Skin of body (tissue), 3 donors: ENCODE measurements at places on chromosomes 1 and 21. TPM values are rescaled to one million over a fixed set of nuclear protein-coding genes. Genes with fewer than 3 reads are reported as not detected.

The SLC25A34 gene
- 0.49 TPM for total RNA-seq

The CTTNBP2NL gene
- total RNA-seq: 16.7 TPM

The TLR5 gene
- total RNA-seq: 5.5 TPM

The ADAMTS5 gene
- 18.2 TPM for total RNA-seq

The TINAGL1 gene
- 28.6 TPM for total RNA-seq

GRCh38 chr1:45640293-45640692 lies 16.4 kb upstream of the CCDC17 start:
- DNase-seq: no peak

DNA sequence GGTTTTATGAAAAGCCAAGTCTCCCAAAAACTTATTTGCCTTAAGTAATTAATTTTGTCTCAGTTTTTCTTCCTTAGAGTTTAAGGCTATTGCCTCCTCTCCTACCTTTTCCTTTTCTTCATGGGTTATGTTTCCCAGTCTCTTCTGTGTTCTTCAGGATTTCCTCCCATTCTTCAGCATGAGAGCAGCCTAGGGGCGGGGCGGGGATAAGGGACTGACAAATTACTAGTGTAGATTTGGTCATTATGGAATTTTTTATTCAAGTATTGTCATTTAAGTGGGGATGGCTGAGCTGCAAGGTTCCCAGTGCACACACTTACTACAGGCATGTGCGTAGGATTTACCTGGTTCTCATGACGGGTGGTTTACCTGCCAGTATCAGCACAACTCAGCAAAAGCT lies 35.2 kb upstream of the PIGV start:
- no peak for DNase-seq

DNA sequence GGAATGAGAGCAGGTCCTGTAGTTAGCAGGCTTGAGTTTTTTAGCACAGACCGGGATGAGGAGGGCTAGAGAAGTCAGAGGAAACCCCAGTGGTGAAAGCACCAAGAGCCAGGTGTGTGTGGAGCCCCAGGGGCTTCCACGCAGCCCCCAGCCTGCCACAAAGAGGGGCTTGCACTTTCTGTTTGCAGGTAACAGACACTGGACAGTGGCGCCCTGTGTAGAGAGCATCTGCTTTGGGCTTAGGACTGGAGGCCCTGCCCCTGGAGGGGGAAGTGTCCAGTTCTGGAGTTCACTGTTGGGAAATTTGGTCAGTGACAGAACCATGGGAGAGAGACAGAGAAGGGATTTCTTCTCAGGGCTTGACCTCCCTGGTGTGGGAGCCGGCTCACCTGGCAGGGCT lies 19.5 kb downstream of the AGT start:
- DNase-seq: no peak

DNA sequence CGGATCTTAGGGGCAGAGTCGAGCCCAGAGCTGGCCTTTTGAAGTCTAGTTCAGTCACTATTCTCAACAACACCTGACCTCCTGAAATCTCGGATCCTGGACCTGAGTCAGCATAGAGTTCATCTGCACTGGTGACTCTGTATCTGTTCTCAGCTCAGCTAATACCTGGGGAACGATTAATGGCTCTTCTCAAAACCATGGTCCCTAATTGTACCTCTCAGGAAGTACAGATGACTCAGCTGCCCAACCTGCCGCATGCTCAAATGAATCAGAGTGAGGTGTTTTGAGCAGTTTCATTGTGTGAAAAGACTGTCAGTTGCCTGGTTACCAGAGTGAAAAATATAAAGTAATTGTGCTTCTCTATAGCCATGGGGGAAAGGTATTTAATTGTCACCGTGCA lies 89.2 kb downstream of the SLC35F3 start:
- no peak for DNase-seq

- no peak for DNase-seq
These were observed 2.1 kb upstream of the IPP start for GRCh38 chr1:45752441-45753052.

- DNase-seq: no peak
These were observed 23.1 kb downstream of the DYRK3 start for GRCh38 chr1:206658264-206658980.

GRCh38 chr1:105684714-105685113 lies 1371.8 kb upstream of the PRMT6 start:
- no peak for DNase-seq

DNA sequence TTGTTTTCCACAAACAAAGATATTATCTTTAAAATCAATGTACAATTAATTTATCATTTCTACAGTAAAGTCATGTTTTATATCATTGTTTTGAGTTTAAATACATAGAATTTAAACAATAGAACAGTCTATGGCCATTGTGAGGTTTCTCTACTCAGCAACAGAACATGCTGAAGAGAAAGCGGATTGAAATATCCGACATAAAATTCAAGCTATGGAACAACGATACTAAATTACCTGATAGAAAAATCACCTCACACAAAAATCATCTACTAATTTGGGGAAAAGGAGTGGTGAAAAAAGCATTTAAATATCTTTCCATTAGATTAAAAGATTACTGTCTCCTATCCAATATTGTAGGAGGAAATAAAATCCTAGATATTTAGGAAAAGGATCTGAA lies 12.6 kb downstream of the CDKN2C start:
- DNase-seq: no peak

DNA sequence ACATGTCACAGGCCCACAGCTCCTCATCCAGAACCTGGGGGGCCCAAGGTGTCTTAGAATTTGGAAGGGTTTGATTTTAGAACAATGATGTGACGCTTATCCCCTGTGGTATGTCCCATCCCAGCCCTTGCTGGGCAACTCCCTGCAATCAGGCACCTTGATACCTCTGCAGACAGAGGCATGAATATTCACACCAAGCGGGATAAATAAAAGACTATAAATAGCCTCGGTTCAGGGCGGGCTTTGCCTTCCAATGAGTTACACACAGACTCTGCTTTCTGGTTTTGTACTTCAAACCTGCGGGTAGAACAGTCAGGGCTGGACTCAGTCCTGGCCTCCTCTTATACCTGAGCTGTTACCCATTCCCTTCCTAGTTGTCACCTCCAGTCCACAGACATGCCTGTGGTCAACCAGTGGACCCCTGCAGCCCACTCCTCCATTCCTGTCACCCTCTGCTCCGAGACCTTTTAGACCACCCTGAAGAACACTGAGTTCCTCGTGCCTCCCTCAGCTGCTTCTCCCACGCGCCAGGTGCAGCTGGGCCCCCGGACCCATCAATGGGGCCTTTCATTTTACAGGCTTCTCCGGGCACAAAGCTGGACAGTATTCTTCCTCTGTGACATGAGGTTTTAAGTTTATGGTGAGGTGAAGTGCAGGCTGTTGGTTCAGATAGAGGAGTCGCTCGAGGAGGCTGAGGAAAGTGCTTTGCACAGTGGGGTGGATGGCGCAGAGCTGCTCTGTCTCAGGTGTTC lies 120.1 kb upstream of the TNR start:
- DNase-seq: no peak

- no peak for DNase-seq
These were observed 4.3 kb upstream of the CELA2A start for GRCh38 chr1:15452216-15452615.

DNA sequence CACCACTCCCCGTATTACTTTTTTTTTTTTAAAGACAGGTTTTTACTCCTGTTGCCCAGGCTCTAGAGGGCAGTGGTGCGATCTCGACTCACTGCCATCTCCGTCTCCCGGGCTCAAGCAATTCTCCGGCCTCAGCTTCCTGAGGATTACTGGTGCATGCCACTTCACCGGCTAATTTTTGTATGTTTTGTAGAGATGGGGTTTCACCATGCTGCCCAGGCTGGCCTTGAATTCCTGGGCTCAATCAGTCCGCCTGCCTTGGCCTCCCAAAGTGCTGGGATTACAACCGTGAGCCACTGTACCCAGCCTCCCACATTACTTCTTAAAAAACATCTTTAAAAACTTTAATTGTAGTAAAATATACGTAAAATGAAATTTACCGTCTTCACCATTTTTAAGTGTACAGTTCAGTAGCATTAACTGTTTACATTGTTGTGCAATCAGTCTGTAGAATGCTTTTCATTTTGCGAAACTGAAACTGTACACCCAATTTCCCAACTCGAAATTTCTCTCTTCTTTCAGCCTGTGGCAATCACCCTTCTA lies 77.0 kb downstream of the ZMYM4 start:
- DNase-seq: no peak

DNA sequence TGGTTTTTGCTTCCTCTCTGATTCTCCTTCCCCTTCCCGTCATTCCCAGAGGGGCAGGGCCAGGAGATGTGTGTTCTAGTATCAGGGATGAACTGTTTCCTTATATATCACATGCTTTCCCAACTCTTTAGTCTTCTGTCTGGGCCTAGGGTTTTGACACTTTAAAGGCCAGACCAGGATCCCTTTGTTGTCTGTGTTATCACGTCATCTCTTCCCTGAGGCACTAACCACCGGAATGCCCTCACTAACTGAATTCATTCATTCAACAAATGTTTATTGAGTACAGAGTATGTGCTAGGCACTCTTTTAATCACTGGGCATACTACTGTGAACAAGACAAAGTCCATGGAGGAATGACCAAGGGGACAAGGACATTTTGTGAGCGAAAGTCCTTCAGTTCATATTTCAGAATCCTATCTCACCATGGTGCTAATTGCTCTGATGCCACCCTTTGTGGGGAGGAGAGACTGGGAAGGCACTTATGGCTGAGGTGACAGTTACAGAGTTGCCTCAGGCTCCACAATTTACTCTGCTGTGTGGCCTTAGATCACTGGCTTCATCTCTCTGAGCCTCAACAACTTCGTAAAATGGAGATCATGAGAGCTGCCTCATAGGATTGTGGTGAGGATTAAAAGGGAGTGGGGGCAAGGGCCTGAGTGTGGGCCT lies 12.0 kb upstream of the ZNF362 start:
- no peak for DNase-seq

DNA sequence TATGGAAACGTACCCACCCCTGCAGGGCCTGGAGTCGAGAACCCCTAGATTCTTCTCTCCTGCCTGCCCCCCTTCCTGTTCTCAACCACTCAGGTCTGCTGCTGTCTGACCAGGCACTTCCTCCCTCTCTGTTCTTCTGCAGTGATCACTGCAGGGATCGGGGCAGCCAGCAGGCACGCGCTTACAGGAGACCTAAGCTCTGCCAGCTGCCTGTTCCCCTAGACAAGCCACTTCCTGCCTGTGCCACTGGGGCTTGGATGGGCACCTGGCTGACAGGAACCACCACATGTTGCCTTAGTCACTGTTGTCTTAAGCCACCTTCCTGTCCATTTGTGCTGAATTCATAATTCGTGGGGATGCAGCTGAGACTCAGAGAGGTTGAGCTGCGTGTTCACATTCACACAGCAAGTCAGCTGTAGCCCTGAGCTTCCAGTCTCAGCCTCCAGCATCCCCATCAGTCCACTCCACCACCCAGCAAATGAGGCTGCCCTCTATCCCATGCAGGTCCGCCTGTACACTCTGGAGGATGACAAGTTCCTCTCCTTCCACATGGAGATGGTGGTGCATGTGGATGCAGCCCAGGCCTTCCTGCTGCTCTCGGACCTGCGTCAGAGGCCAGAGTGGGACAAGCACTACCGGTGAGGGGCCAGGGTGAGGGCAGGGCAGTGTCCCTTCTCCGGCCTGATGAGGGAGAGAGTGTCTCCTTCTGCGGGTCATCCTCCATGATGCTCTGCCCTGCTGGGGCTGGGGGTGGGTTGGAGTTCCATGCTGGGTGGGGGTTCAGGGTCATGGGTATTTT lies 18.6 kb downstream of the FAM151A start:
- DNase-seq: no peak

DNA sequence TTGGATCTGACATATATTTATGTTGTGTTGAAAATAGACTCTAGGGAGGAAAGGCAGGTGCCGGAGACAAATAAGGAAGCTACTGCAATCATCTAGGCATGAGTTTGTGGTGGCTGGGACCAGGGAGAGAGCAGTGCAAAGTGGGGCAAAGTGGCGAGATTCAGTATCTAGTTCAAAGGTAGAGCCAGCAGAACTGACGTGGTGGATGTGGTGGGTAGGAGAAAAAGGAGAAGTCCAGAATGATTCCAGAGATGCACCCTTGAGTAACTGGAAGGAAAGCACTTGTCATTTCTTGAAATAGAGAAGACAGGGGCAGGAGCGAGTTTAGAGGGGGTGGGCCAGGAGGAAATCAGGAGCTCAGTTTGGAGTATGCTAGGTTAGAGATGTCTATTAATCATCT lies 275.2 kb downstream of the KAZN start:
- no peak for DNase-seq

DNA sequence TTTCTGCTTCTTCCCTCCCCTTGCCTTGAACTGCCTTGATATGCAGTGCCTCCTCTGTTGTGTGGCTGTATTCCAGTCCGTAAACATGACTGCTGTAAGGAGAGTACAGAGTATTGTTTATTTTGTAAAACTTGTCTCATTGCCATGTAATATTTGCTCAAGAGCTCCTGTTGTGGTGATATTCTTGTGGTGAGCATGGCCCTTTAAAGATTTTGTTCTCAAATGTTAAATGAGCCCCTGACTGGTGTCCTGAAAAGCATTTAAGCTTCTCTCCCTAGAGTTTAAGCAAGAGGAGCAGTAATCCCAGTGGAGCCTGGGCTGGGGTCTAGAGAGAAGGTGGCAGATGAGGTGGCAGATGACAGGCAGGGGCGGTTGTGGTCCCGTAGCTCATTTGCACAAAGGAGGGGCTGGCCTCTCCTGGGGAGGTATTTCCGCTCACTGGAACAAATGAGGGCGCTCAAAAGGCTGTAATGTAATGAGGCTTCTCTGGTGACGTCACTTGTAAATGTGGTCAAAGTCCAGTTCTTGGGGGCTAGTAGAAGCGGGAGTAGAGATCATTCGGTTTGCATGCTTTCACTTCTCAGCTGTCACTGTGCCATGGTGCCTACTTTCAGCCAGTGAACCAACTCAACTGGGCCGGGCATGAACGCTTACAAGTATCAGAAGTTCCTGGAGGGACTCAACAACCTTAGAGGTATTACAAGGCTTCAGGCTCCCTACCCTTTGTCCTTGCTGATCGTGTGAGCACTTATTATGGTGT lies 46.0 kb upstream of the MACF1 start:
- no peak for DNase-seq

DNA sequence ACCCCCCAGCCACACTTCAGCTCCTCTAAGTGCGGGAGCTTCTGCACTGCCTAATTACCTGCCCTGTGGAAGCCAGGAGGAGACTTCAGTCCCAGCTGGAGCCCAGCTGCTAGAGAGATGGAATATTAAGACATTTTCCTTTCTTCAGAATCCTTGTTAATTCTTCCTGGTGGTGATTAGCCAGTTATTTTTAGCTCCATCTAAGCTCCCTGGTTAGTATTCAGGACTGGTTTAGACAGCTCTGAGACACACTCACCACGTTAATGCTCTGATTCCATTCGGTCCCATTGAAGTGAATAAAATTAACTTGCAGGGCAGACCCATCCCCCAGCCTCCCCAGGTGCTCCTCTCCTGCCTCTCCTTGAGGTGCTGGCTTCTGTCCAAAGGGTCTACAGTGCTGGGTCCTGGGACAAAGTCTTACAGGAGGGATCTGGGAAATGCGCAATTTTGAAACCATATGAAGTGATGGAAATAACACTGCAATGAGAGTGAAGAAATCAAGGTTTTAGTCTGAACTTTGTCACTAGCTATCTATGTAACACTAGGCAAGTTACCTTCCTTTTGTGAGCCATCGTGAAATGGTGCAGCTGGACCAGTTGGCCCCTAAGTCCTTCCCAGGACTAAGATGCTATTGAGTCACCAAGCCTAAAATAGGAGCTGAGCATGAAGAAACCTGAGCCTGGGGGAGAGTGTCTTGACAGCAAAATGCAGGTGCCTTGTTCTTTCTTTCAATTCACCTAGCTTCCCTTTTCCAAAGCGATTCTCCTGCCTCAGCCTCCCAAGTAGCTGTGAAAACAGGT lies 117.4 kb upstream of the ATP1A1 start:
- DNase-seq: no peak
